Panc1 (cell line): ENCODE measurements at places on chromosomes 3 and 15. TPM values are rescaled to one million over a fixed set of nuclear protein-coding genes. Genes with fewer than 3 reads are reported as not detected.

Gene COL6A5
- not detected for total RNA-seq

Gene SHQ1
- total RNA-seq: 21.0 TPM

Gene ZNF860
- 8.9 TPM for total RNA-seq

Gene SERPINI2
- total RNA-seq: not detected

Gene GABRG3
- not detected for total RNA-seq

Gene VEPH1
- 0.51 TPM for total RNA-seq
